ENCODE measurements at places on chromosomes 4 and X.
A peak's percentile ranks its signal among the peaks of the same experiment; 100 is the strongest.

- no peak for DNase-seq
Observed at GRCh38 chrX:23789386-23790154, 6.6 kb downstream of the SAT1 start.

GRCh38 chrX:53412446-53412845 is 10.0 kb downstream of the SMC1A start:
- no peak for DNase-seq

GRCh38 chr4:101348995-101349800 is 1.9 kb upstream of the PPP3CA start:
- DNase-seq = peak; percentile 74

DNA sequence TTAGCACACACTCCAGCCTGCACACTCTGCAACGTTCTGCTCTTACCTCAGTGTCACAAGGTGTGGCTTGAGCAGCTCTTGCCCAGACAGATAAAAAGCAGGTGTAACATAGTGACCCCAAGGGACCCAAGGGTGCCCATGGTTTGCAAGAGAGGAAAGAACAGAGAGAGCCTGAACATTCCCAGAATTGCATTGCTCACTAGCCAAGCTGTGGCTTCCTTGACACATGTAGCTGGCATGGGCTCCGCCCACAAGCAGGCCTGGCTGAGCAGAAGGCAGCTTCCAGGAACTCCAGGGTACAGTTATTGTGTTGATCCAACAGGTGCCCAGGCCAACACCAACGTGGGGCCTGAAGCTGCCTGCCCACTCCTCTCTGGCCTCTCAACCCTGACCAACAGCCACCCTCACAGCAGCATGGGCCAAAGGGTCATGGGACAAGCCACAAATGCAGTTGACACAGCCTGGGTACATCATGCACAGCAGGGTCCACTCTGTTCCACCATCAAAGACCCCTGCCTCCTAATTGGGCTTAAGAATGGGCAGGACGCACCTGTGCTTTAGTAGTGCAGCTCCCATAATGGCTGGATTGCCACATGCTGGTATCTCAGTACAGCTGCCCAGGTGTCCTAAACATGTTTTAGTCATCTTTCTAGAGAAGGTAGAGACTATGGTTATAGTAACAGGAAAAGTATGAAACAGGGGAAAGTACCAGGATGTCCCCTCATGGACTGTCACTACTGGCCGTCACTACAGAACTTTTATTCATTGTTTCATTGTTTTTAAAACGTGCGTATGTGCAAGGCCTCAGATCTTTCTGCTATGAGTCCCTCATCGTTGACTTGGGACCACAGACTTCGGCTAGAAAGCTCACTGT is 73.7 kb upstream of the ACSL1 start:
- no peak for DNase-seq

GRCh38 chrX:72130762-72131250 is 909 bp downstream of the RTL5 start:
- DNase-seq = no peak

- DNase-seq = no peak
Observed at GRCh38 chr4:82951196-82951595, 50.7 kb downstream of the THAP9 start.

- no peak for DNase-seq
Observed at GRCh38 chr4:105106426-105106825, 40.2 kb upstream of the TET2 start.

- no peak for DNase-seq
Observed at GRCh38 chrX:103423955-103424638, 47.8 kb downstream of the BEX3 start.

- no peak for DNase-seq
Observed at GRCh38 chrX:19793471-19793870, 93.9 kb downstream of the SH3KBP1 start.

- DNase-seq = no peak
Observed at GRCh38 chr4:53931461-53931961, 132.9 kb downstream of the CHIC2 start.

DNA sequence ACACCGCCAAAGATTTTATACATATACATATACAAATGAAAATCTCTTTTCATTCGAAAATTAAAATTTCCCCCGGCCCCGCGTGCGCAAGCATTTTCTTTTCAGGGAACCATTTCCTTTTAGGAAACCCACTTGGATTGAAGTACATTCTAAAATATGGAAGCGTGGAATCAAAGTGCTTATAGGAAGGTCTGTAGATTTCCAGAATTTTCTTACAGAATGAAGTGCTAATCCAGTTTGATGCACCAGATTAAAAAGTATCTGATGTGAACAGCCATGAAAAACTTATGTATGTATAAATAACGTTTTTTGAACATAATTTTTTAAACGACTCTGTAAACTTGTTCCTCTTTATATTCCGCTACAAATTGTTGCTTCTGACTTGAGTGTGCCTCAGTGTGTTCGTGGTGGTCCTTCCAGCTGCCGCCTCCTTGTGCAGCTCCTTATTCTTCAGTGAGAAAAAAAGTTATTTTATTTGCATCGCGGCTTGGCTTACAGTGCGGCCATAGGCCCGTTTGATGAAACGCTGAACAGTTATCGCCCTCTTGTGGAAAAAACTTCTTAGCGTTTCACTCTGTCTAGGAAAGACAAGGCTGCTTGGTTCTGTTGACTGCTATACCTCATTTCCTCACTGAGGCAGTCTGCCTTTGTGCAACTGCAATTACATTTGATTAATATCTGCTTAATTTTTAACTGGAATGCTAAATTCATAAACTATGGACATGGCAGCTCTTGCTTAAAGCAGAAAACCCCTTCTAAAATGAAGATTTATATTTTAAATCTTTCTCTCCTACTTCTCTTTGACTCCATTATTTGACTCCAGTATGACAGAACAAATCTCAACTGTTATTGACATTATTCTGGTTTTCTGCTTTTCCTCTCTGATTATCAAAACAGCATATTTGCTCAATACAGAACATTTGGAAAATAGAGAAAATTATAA is 4.7 kb upstream of the NKX6-1 start:
- DNase-seq = peak; percentile 10

DNA sequence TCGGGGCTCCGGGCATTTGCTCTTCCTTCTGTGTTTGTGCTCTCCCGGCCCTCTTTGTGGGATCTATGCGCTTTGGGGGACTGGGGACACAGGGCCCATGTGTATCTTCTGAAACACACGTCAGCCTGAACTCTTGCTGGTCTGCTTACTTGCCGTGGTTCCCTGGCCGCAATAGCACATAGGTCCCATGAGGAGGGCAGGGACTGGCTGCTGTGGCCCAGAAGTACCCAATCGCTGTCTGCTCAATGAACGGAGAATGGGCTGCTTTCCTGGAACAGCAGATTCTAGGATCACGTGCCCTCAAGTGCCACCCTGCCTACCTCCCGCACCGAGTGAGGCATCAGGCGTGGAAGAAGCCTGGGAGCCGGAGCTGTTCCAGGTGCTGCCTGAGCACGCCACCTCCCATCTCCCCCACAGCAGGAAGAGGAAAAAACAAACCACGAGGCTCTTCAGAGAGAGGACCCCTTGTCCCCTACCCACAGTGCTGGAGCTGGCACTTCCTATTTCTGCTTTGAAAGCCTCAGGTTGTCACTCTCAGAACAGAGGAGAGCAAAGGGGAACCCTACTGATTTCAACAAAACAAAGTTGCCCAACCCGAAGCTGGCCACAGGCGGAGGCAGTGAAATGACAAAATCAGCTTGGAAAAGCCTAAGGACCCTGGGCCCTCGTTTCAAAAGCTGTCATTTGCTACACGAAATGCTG is 3.8 kb downstream of the G6PD start:
- no peak for DNase-seq

DNA sequence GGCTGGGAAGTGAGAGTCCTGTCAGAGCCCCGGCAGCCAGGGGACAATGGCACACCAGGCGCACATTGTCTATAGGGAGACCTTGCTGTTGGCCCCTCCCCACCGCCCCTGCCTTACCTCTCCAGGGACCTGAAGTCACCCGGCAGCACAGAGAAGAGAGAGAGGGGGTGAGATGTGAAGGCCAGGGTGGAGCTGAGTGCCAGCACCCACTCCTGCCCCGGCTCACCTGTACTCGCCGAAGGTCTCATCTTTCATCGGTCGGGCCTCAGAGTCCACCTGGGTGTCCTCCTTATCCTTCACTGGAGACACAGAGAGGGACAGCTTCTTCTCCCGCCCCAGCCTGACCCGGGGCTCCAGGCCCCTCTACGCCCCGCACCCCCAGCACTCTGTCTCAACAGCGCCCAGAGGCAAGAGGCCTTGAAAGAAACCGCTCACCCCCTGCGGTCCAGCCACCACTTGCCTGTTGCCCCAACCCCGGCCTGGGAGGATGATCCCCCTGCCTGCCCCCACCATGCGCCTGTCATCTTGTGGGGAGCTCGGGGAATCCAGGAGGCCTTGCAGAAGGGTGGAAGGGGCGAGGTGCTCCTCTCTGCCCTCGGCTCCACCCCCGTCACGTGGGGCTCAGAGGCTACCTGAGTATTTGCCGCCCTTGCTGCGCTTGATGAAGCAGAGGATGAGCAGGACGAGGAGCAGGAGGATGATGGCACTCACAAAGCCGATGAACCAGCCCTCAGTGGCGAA is 22.6 kb downstream of the L1CAM start:
- DNase-seq = no peak

DNA sequence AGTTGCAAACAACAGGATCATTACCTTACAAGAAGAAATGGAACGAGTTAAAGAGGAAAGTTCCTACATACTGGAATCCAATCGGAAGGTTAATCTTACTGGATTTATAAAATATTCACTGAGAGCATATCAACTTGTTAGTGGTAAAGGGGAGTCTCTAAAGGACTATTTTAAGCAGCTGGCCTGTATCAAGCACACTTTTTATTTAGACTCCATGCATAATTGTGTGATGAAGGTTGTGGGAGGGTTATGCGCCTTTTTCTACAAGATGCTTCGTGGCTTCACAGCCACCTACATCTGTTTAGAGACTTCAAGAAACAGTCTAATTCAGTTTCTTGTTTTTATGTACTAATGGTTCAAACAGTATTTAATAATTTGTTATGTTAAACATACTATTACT is 56.6 kb downstream of the GRSF1 start:
- no peak for DNase-seq

- no peak for DNase-seq
Observed at GRCh38 chr4:40621592-40622512, 7.8 kb downstream of the RBM47 start.

GRCh38 chr4:10571909-10572308 is 112.7 kb downstream of the CLNK start:
- DNase-seq = peak; percentile 83

DNA sequence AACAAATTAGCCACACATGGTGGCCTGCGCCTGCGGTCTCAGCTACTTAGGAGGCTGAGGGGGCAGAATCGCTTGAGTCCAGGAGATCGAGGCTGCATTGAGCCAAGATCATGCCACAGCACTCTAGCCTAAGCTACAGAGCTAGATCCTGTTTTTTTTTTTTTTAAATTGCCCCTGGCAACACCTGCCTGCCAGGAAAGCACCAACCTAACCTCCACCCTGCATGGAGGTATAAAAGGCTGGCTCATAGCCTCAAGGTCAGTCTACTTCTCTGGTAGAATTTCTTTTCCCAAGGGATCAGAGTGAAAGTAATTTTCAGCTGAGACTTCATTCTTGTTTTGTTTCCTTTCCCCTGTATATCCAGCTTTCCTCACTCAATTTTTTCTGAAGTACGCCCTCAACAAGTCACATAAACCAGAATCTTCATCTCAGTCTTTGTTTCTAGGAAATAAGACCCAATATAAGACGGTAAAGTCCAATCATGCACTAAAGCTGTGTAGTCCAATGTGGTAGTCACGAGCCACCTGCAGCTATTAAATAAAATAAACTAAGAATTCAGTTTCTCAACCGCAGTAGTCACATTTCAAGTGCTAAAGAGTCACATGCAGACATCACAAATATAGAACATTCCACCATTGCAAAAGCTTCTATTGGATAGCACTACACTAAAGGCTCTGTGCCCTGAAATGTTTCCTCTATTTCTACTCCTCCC is 113.3 kb downstream of the HPGD start:
- DNase-seq = no peak

GRCh38 chr4:26736621-26737020 is 124.0 kb upstream of the STIM2 start:
- no peak for DNase-seq

DNA sequence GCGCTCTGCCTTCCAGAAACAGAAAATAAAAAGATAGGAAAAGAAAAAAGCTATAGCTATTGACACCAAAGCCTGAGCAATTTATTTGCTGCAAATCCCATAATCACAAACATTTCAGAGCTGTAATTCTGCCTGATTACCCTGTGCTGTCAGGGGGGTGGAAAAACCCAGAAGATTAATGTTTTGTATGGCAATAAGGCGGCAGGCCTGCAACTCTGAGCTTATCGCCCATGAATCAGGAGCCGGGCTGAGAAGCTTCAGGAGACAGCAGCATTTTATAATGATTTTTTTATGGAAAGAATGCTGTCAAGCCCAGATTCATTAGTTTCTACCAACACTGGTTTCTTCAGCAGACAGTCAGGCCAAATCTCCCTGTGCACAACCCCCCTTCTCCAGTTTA is 82.6 kb upstream of the TMEM164 start:
- DNase-seq = no peak

GRCh38 chr4:24915121-24915922 is 2.5 kb upstream of the CCDC149 start:
- no peak for DNase-seq

- no peak for DNase-seq
Observed at GRCh38 chr4:184432127-184432922, 42.0 kb downstream of the IRF2 start.

GRCh38 chr4:7831330-7831729 is 108.3 kb downstream of the AFAP1 start:
- DNase-seq = no peak

DNA sequence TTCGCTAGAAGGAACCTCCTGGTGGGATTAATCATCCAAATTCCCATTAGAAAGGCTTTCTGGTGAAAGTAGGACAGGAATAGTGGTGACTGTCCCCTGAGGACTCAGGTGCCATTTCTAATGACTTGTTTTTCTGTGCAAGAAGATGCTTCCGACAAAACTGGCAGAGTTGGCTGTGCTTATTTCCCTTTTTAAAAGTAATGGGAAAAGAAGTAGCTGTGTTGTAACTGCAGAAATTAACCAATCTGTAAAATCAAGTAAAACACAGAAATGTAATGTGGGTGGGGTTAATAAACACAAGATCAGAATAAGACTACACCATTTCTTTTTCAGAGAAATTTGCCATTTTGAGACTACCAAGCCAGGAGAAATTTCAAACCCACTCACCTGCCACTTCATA is 55.0 kb upstream of the FAM9B start:
- no peak for DNase-seq

- DNase-seq = no peak
Observed at GRCh38 chr4:129328162-129328561, 232.2 kb downstream of the C4orf33 start.

DNA sequence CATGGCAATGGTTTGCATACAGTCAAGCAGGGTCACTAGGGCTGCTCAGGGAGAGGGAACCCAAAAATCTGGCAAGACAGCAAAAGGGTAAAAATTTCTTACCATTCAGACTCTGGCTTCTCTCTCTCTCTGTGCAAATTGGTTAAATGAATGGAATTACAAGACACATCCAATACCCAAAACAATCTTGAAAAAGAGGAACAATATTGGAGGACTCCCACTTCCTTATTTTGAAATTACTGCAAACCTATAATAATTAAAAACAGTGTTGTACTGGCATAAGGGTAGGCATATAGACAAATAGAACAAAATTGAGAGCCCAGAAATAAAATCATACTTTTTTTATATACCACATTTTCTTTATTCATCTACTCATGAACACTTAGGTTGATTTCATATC is 24.1 kb downstream of the ETDA start:
- no peak for DNase-seq
